ENCODE measurements at places on chromosomes 6 and 20. TPM values are rescaled to one million over a fixed set of nuclear protein-coding genes. Genes with fewer than 3 reads are reported as not detected.

The CENPW gene
- total RNA-seq, result 42.8 TPM

The FAM217A gene
- total RNA-seq, result not detected

The TMEM74B gene
- 3.0 TPM for total RNA-seq

The PRICKLE4 gene
- total RNA-seq, result 0.64 TPM

The TMEM170B gene
- 0.67 TPM for total RNA-seq

Measured in A549 treated with Mapracorat at 1 μM for 4 hours (cell line).